GM12878 (cell line): ENCODE measurements at places on chromosomes 13 and 19. TPM values are rescaled to one million over a fixed set of nuclear protein-coding genes. Genes with fewer than 3 reads are reported as not detected.

The RNF17 gene
- total RNA-seq, result not detected in 2 replicates

DNA sequence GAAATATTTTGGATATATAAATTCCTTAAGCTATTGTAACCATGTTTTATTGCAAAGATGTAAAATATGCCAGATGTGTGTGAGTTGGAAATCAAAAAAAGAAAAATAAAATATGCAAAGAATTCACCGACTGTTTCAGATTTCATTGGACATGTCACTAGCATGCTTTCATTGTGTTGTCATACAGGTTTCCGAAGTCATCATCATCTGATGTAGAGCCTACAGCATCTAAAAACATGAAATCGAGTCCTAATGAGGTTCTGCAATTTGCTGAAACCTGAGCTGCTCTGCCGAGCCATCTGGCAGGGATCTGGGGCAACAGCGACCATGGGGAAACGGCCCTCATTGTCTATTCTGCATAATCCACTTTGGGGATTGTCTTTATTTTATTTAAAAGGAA is 196.1 kb upstream of the MAB21L1 start:
- no peaks in the 10 kb centered on the region for H3K27me3 ChIP-seq
- H3K4me1 ChIP-seq, result no peaks in the 10 kb centered on the region
- no peaks in the 10 kb centered on the region for H3K36me3 ChIP-seq
- DNase-seq, result no peak

GRCh38 chr13:67278235-67278634 is 48.1 kb upstream of the PCDH9 start:
- H3K4me3 ChIP-seq, result no peak overlapping the region
- no peak for DNase-seq
- no peaks in the 10 kb centered on the region for H3K4me1 ChIP-seq
- no peaks in the 10 kb centered on the region for H3K36me3 ChIP-seq

DNA sequence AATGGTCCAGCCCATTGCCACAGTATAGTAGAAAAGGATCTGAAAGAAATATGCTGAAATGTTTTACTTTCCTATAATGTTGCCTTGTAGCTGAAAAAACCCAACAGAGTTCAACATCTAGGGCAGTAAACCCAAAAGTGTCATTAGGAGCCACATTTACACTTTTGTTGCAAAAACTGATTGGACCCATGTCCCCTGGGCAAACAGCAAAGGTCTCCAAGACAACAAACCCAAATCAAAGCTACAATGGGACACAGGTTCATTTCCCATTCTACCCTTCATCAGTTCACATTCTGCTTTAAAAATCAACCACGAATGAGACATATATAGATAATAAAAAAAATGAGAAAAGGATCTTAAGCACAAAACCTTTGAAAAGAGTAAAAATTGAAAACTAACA is 744.8 kb downstream of the PCDH17 start:
- no peaks in the 10 kb centered on the region for H3K27me3 ChIP-seq
- no peak overlapping the region for H3K27ac ChIP-seq
- no peaks in the 10 kb centered on the region for H3K4me1 ChIP-seq
- no peaks in the 10 kb centered on the region for H3K36me3 ChIP-seq
- DNase-seq, result no peak

DNA sequence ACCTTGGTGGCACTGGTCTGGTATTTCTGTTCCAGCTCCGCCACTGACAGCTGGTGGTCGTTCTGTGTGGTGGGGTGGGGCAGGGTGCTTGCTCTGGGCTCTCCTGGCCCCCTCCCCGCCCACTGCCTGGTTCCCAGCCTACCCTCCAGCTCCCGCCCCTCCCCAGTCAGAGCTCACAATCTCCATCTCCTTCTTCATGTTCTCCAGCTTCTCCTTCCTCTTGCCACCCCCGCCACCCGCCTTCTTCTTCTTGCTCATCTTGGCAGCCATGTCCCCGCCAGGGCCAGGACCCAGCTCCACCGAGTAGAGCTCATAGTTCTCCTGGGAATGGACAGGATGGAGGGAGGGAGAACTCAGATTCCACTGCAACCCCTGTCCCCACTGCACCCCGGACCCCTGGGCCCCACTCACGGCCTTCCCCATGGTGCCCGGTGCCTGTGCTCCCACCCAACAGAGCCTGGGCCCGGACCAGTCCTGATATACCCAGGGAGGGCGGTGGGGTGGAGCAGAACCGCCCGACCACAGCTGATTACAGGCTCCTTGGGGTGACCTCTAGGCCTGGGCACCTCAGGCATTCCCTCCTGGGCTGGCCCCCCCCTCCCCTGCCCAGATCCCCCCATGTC is at the start of gene ATP4A:
ATP4A (minus strand) TSS at position 452 of the 623 bp plus-strand sequence; CDS start at position 423, 29 bp downstream.
- DNase-seq, result no peak
- H3K4me1 ChIP-seq, result peaks cover 26% of the 10 kb centered on the region
- H3K27me3 ChIP-seq, result no peaks in the 10 kb centered on the region
- H3K36me3 ChIP-seq, result no peaks in the 10 kb centered on the region

GRCh38 chr13:28671126-28671792 is 12.3 kb downstream of the POMP start:
- H3K4me1 ChIP-seq, result no peaks in the 10 kb centered on the region
- H3K4me3 ChIP-seq, result no peak overlapping the region
- peaks cover 43% of the 10 kb centered on the region for H3K36me3 ChIP-seq
- DNase-seq, result no peak
